ENCODE measurements at places on chromosomes 1 and 21.

DNA sequence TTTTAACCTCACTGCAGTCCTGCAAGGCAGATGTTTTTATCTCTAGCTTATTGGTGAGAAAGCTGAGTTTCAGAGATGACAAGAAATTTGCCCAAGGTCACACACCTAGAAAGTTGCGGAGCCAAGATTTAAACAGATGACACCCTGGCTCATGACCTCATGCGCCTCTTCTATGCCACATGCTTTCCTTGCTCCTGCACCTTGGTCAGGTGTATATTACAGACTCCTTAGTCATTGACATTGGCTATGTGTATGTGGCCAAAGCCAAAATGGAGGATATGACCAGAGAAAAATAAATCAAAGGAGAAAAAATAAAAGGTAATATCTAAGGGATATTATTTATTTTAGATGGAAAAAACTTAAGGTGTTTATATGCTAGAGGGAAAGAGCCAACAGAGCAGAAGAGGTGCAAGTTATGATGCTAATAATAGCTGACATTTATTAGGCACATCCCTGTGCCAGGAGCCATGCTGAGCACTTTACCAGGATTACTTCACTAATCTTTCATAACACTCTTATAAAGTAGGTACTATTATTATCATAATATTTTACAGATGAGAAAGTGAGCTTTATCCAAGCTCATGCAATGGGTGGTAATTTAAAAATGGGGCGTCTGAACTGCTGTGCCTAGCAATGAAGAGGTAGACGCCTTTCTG, 13.8 kb upstream of the MYOC start:
- DNase-seq, result no peak

DNA sequence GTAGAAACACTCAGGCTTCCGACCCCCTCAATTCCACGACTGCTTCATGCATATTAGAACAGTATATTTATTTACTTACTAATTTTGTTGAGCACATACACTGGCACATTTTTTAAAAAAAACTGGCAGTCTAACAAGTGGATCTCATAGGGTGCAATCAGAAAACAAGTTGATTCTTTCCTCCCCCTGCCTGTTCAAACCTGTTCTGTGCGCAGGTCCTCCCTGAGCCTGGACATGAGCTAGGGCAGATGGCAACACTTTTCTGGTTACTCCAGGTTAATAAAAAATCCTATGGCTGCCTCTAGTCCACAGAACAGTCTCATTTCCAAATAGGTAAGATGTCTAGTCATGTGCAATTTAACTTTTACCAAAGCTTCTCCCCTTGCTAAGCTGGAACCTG, 18.6 kb downstream of the HSD11B1 start:
- DNase-seq, result no peak

DNA sequence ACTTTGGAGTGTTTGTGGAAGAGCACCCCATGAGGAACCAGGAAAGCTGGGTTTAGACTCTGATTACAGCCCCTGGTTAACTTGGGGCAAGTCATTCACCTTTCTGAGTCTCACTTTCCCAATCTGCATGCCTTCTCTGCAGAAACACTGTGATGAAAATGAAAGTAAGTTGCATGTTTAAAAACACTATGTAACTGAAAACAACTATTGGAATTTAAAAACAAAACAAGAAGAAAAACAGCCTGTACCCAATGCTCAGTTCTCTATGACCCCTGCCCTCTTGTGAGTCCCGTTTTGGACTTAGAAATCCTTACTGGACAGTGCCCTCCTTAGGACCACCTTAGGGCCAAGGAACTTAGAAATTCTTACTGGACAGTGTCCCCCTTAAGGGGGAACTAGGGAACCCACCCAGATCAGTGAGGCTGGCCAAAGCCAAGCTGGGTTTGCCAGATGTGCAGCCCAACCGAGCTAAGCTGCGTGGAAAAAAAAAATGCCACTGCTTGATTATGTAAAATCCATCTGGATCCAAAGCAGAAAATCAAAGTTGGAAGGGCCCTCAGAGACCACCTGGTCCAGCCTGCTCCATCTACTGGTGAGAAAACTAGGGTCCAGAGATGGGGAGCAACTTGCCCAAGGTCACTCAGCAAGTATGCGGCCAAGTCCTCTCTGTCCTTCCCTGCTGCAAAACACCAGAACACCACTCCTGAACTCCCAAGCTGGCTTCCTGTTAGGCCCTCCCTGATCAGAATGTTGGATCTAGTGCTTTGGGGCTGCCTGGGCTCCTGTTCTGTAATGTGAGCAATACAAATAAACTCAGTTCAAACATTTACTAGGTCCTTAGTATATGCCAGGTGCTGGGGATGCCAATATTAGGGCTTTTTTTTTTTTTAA, 77.7 kb downstream of the MRPL37 start:
- DNase-seq, result no peak

DNA sequence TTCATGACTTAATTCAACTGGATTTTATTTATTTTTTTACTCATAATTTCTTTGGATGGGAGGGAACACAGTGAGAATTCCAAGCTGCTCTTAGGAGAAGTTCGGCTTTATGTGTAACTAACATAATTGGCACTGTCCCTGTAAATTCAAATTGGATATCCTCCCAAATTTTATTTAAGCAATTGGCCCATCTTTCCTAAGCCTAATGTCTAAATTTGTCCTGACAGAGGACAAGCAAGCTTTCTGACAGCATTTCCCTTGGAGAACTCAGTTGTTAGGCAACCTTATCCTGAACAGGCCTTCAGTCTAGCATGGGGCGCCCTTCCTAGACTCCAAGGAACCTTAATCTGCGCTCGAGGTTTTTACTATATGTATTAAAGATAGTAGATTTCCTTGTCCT, 550.3 kb downstream of the NUF2 start:
- no peak for DNase-seq

DNA sequence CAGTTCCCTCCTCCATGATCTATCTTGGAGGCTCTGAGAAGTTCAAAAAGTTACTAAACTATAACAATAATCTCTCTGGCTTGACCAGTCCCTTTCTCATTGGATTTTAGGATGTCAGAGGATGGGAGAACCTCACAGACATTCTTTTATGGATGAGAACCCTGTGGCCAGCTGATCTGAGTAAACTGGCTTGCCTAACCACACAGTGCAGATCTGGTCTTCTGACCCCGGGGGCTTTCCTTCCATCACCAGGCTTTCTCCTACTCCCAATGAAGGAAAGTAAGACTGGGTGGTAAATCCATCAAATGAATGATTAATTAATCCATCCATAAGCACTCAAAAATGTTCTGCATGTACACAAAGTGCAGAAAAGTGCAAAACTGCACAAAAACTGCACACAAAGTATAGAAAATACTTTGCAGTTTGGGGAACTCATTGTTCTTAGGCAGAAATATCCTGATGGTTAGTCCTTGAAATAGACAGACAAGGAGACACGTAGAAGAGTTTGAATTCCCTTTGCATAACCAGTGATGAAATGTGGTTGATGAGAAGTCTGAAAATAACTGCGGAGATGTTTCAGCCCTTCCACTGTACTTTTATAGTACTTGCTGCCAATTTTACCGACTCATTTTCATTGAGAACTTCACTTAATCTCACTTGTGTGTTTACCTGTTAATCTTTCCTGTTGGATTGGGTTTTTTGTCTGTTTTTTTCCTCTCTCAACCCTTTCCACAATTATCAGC, 2.5 kb upstream of the F3 start:
- no peak for DNase-seq

DNA sequence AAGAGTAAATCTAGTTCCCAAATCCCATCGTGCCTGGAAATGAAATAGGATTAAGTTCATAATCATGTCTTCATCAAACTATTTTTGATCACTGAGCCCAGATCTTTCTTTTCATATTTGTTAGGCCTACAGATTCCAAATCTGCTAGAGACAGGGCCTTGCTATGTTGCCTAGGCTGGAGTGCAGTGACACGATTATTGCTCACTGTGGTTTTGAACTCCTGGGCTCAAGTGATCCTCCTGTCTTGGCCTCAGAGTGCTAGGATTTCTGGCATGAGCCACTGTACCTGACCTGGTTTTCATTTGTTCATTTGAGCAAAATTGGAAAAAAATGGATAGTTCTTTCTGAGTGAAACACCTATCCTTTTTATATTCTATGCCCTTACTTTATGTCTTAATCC, 28.0 kb upstream of the DIPK1A start:
- no peak for DNase-seq

- DNase-seq, result no peak
Measured at GRCh38 chr1:53062708-53063591, 937 bp downstream of the PODN start.

- peak; percentile 69 for DNase-seq
Measured at GRCh38 chr1:1202831-1203560, 3.4 kb downstream of the TNFRSF18 start.

DNA sequence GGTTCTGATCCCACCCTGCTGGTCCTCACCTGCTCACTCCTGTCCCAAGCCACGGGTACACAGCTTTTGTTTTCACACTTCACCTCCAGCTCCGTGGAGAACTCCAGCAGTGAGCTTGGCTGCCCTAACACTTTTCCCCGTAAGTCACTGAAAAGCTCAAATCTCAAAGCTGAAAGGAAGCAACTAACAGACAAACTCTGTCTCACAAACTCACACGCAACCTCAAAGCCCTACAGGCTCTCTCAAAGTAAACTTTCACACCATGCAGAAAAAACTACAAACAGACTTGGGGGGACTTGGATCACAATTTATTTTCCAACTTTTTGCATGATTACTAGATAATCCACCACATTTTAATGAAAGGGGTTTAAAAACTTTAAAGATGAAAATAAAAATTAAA, 88.3 kb downstream of the AK5 start:
- no peak for DNase-seq

- DNase-seq, result no peak
Measured at GRCh38 chr1:107263291-107263915, 122.6 kb downstream of the NTNG1 start.

DNA sequence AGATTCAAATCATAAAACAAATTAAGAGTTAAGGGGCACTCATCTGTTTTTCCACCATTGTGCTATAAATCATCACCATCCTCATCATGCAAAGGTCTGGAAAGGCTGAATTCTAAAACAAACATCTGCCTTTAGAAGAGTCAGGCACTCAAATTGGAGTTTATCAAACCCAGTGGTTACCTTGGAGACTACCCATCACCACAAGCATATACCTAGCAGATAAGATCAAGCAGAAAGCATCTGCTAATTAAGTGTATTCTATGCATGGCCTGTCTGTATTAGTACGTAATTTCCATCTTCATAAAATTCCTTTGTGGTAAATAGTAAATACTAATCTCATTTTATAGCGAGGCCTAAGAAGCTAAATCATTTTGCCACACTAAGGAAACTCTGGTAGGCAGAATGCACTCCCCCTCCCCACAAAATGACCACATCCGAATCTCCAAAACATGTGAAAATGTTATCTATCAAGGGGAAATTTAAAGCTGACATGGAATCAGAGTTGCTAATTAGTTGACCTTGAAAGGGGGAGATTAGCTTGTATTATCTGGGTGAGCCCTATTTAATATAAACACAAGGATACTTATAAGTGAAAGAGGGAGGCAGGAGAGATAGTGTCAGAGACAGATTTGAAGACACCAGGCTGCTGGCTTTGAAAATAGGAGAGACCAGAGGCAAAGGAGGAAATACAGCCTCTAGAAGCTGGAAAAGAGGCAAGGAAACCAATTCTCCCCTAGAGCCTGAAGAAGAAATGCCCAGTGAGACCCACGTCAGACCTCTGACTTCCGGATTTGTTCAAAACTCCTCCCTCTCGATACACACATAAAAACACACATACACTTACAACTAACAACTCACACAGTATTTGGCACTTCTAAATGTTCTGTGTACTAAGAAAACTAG, 23.2 kb downstream of the ARID4B start:
- DNase-seq, result no peak

DNA sequence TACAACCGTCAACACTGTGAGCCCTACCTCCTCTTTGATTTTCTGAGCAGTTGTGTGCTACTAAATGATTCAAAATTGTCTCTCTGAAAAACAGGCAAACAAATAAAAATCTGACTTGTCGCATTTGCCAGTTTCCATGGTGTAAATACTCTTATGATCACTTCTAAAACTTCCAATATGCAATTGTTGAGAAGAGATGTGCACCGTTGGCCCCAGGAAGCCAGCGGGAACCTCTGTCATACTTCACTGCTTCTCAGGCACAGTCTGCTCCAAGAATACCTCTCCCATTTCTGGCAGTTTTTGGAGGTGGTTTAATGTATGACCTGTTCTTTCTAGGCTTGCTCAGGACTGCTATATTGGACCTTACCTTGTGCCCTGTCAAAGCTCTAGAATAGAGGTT, 196.0 kb upstream of the NCAM2 start:
- DNase-seq, result no peak

GRCh38 chr1:81493102-81493869, 307.4 kb upstream of the ADGRL2 start:
- no peak for DNase-seq

GRCh38 chr1:206880314-206880713, 14.9 kb downstream of the IL20 start:
- no peak for DNase-seq

DNA sequence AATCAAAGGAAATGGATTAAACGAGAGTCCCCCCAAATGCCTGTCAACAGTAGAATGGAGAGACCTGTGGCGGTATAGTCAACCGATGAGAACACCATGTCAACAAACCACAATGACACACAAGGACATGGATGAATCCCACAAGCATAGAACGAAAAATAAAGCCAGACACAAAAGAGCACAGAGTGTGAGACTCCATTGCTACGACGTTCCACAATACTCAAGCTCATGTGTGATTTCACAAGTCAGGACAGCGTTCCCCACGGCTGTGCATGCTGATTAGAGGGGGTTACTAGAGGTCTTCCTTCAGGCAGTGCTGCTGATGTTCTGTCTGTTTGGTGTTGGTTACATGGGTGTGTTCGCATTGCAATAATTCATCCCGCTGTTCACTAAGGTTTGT, 5.8 kb upstream of the PLA2G2D start:
- DNase-seq, result no peak

GRCh38 chr1:193408782-193409293, 222.4 kb upstream of the B3GALT2 start:
- peak; percentile 31 for DNase-seq

- no peak for DNase-seq
Measured at GRCh38 chr1:69648486-69648885, 80.8 kb downstream of the LRRC7 start.

GRCh38 chr1:73821520-73821919, 376.5 kb downstream of the LRRIQ3 start:
- DNase-seq, result no peak

DNA sequence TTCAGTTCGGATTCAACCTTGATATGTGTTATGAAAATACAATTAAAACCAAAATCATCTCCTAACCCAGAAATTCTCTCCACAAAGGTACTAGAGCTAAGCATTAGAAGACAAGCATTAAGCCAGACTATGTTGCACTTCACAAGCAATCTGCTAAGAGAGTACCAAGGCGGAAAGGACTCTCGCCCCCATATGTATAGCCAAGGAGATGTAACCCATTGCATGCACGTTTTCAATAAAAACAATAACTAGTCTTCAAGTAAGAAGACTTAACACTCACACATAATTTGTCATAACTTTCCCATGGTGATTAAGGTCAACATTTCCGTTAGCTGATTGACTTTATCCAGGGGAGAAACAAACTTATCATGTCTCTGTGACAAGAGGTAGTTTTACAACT, 27.6 kb upstream of the PTPRC start:
- DNase-seq, result no peak

GRCh38 chr1:107677697-107678096, 287.3 kb downstream of the VAV3 start:
- no peak for DNase-seq

- no peak for DNase-seq
Measured at GRCh38 chr1:100941098-100941527, 45.2 kb downstream of the SLC30A7 start.

Measured in K562 (cell line).